NCI-H774 (cell line): ENCODE measurements at places on chromosomes 7 and 10.

DNA sequence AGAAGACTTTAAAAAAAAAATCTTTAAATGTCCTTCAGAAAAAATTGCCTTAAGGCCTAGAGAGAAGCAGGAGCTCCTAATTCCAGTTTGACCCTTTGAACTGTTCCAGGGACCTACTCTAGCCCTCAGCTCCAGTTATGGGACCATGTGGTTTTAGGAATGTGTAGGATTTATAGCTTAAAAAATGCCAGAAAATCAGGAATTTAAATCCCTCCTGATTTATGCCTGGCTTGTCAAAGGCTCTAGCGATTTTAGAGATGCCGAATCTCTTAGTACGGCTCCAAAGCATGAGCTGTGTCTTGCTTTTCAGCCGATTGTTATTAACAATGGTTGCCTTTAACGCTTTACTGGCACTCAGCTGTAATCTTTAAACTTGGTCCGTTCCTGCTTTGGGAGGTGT is 130.6 kb upstream of the NPVF start:
- DNase-seq, result peak; percentile 37

- no peak for DNase-seq
Measured at GRCh38 chr10:63266391-63267316, 133.5 kb downstream of the NRBF2 start.

DNA sequence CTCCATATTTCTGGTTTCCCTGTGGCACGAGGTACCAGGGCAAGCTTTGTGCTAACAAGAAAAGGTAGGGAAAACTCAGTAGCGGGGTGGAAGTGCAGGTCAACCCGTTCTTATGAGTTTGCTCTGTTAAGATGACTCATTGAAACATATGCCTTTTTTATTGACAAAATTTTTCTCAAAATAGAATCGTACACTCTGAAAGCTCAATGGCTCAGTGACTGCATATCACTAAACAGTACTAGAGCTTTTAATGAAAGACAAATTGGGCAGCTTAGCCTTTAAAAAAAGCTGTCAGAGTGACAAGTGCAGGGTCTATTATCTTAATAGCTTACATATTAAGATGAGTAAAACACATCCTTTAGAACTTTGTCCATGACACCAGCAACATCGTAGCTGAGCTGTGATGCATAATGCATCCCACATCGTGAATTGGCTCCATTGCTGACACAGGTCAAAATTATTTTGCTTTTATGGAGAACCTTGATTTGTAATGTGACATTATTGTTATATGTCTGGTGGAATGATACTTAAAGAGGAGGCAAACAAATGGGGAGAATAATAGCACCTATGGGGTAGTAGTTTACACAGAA is 264.4 kb downstream of the ETV1 start:
- DNase-seq, result no peak

GRCh38 chr10:90723416-90724068 is 134.3 kb downstream of the HTR7 start:
- no peak for DNase-seq

DNA sequence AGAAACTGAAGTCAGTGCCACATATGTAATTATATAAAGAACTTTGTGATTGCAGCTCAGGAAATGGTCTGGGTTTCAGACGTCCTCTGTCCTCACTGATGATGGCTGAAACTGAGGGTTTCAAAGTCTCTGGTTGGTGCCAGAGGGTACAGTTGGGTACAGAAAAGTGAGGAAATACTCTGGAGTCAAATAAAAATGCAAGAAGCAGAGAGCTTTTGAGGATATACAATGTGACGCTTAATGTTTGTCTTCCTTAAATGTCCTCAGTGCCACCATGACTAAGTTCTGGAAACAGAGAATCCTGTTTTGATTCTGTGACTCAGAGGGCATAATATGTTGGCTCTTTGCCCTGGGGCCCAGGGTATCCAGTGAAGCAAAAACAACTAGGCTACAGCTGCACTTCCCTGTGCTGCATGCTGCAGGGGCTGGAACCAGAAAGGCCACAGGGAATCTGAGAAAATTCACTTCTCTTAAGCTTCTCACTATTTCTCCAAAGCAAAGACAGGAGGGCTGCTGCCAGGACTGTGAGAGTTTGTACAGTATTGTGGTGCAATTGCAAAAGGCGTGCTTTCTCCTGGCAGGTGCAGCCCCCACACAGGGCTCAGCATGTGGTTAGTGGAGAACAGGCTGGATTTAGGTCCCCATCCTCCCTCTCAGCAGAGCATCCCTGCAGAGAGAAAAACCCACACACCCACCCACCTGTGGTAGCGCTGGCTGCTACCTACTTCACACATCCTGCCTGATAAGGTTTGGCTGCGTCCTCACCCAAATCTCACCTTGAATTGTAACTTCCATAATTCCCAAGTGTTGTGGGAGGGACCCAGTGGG is 169.5 kb upstream of the SVIL start:
- DNase-seq, result peak; percentile 18

DNA sequence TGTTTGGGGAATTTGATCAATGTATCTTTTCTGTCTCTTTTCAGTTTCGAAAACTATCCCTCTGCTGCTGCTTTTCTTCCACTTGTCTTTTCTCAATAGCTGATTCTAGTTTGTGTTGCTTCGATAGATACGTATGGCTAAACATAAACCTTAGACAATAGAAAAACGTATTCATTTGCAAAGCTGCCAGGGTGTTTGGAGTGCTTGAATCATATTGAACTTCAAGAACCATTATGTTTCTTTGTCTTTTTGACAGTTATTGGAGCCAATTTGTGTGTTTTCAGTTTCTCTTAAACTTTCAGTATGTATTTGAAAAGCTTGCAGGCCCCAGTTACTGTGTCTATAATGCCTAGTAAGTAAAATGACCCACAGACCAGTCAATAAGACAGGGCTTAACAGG is 25.1 kb downstream of the NRF1 start:
- no peak for DNase-seq

- no peak for DNase-seq
Measured at GRCh38 chr10:3099291-3100092, 32.1 kb downstream of the PFKP start.

- DNase-seq, result no peak
Measured at GRCh38 chr10:43258562-43259212, 8.2 kb downstream of the RASGEF1A start.

DNA sequence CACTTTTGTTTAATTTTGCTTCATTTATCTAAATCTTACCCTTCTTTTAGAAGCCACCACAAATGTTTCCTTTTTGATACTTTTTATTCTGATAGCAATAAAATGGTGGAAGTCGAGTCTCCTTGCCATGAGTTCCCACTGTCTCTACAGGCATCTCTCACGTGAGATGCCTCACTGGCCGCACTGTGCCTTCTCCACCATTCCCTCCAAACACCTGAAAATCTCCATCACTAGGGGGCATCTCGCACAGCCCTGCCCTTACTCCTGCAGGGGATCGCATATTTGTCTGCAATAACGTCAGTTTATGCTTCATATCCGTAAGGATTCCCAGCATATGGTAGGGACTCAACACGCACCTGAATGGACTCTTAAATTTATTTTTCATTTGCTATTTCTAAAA is 56.3 kb upstream of the NCAPG2 start:
- no peak for DNase-seq

- no peak for DNase-seq
Measured at GRCh38 chr10:11106621-11107374, 89.1 kb downstream of the CELF2 start.

DNA sequence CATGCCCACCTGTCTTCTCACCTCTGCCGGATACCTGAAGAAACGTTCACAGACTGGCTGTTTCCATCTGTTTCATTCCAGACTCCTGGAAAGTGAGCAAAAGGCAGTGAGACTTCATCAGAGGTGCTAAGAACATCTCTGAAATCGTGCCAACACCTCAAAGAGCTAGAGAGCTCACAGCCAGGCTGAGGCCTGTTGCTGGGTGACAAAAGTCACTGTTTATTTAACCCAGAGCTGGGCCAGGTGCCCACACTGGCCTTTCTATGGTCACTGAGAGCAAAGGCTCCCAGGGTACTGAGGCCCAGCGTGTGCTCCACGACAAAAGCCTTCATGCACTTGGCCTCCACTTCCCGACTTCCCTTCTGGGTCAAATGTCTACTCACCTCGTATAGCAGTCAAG is 3.7 kb upstream of the NANOS1 start:
- peak; percentile 1 for DNase-seq

DNA sequence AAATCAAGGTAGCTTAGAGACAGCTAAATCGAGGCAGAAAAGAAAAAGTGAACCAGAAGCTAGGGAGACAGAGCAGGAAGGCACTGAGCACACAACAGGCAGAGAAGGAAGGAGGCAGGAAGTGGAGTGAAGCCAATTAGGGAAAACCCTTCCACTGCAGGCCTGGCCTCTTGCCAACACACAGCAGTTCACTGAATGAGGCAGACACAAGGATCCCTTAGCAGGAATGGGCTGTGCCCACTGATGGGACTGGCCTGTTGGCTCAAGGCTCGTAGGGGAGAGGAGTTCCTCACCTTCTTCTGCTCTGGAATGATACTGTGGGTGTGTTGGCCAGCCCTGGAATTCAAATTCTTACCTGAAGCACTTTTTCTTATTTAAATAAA is 220.3 kb upstream of the STK17A start:
- DNase-seq, result peak; percentile 40

- DNase-seq, result no peak
Measured at GRCh38 chr7:2076649-2077064, 156.1 kb downstream of the MAD1L1 start.

GRCh38 chr10:130351466-130352290 is 215.5 kb downstream of the GLRX3 start:
- no peak for DNase-seq

GRCh38 chr10:125442856-125443540 is 240.0 kb downstream of the TEX36 start:
- no peak for DNase-seq

GRCh38 chr10:103465411-103466179 is 6.9 kb upstream of the CALHM1 start:
- DNase-seq, result no peak

GRCh38 chr7:19061331-19061730 is 56.1 kb downstream of the TWIST1 start:
- DNase-seq, result no peak

GRCh38 chr10:79137826-79138225 is 69.1 kb downstream of the ZMIZ1 start:
- no peak for DNase-seq

DNA sequence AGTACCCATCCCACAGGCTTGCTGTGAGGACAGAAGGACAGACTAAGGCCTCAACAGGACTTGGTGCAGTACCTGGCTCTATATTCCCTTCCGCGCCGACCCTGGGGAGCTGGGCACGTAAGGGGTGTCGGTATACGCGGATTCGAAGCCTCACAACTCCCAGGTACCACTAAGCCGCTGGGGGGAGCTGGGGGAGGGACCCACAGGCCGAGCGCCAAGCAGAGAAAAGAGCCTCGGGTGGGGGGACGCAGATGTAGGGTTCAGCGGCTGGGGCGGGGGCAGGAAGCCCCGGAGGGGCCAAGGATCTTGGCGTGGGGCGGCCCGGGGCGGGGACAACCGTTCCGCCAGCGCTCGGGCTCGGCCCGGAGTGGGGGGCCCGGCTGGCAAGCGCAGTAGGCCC is 126.4 kb upstream of the ZNF746 start:
- DNase-seq, result no peak

GRCh38 chr7:148337246-148337965 is 253.2 kb upstream of the C7orf33 start:
- no peak for DNase-seq

- no peak for DNase-seq
Measured at GRCh38 chr10:29603223-29603896, 31.4 kb downstream of the SVIL start.

- no peak for DNase-seq
Measured at GRCh38 chr10:101330631-101331225, 23.2 kb upstream of the BTRC start.

DNA sequence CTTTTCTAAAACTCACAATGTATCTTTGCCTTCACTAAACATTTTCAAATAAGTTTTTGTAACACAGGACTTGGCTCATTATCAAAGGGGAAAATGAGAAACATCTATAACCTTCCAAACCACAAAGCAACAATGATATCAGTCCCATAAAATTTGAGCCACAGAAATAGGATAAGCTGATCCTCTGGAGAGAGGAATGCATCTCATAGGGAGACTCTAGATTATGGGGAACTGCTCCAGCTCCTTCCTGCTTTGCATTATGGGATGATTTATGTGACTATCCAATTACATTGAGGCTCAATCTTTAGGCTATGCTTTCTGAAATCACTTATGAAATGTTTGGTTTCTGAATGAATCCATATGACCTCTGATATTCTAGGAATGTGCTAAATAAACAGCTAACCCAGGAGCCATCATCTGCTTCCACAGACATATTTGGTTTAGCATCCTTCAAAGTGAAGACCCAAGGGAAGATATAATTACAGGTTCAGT is 70.4 kb downstream of the CUBN start:
- no peak for DNase-seq

- no peak for DNase-seq
Measured at GRCh38 chr10:81914736-81915503, 39.9 kb downstream of the NRG3 start.

GRCh38 chr7:98930921-98931320 is 52.6 kb downstream of the TRRAP start:
- no peak for DNase-seq

DNA sequence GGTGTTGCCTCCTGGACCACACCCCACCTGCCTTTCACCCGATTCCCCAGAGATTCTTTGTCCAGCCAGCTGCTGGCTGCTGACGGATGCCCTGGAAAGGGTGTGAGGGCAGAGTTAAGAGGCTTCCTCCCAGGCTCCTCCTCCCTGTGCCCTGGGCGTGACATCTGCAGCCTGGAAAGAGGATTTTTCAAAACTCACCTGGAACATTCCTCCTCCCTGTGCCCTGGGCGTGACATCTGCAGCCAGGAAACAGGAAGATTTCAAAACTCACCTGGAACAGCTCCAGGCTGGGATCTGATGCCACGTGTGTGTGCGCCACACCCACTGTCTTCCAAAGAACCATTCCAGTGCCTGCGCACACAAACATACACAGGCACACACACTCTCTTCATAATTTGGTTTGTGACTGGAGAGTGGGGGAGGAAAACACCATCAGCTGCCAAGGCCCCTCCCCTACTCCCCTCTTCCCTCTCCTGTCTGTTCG is 5.2 kb downstream of the MARVELD1 start:
- peak; percentile 26 for DNase-seq

- DNase-seq, result no peak
Measured at GRCh38 chr7:76392531-76393115, 16.9 kb downstream of the SSC4D start.

DNA sequence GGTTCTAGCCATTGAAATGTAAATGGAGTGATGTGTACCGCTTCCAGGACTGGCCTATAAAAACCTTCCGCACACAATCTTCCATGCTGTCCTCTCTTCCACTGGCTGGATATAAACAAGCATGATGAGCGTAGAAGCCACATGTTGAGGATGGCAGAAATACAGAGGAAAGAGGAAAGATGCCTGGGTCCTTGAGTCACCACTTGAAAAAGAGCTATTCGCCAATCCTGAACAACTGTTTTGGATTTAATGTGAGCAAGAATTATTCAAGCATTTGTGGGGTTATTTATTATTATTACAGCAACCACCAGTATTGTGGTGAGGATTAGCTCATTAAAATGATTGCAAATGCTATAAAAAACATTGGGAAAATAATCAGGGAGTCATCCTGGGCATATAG is 45.8 kb upstream of the PLXNA4 start:
- DNase-seq, result no peak

GRCh38 chr7:140521421-140521820 is 42.1 kb upstream of the MKRN1 start:
- no peak for DNase-seq

GRCh38 chr10:12025591-12025990 is 17.0 kb downstream of the UPF2 start:
- DNase-seq, result no peak
